ENCODE measurements at places on chromosomes 5 and 9.
A peak's percentile ranks its signal among the peaks of the same experiment; 100 is the strongest.

GRCh38 chr9:95952471-95952870 lies 77.0 kb downstream of the ERCC6L2 start:
- DNase-seq = no peak

DNA sequence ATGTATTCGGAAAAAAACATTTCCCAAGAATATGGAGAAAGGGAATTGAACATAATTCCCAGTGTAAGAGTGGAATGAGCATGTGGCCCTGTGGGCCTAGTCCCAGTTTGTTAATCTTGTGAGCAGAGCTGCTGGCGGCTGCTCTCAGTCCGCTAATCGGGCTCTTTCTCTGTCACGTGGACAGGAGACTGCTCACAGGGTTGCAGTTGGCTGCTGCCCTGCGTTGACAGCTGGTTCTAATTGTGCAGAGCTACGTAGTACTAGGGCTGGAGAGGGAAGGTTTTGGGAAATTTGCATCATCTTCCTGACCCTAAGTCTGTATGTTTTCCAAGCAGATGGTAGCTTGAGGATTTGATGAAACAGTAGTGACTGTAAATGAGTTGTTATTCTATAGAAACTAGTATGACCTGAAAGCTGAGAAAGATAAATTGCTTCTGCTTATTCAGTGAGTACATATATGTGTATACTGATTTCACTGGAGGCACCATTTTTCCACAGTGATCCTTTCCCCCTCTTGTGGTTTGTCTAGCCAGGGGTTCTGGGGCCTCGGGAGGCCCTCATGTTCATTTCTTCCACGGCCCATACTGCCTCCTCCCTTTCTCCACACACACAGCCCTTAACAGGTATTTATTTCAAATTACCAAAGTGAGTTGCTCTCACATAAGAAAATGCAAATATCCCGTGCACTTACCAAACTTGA lies 100.6 kb downstream of the ANGPTL2 start:
- DNase-seq = peak; percentile 55

DNA sequence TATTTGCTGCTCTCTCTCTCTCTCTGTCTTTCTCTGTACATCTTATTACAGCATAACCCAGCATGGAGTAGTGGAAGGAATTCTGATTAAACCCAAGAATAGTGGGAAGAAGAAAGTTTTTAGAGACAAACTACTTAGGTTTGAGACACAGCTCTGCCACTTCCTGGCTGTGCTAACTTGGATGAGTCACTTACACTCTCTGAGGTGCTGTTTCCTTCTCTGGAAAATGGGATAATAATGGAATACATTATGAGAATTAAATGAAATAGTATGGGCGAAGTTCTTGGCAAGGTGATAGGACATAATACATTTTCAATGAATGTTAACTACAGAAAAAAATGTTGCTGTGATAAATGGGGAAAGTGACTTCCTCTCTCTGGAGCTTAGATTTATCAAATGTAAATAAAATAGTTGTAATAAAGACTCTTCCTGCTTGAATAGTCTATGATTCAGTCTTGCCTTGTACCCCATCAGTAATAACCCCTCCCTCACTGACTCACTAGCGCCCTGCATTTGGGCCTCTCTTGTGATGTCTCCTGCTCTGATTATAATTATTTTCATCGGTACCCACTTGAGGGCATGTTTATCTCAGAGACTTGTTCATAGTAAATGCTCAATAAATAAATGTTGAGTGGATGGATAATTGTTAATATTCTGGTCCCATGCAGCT lies 27.6 kb downstream of the KIF4B start:
- DNase-seq = no peak

DNA sequence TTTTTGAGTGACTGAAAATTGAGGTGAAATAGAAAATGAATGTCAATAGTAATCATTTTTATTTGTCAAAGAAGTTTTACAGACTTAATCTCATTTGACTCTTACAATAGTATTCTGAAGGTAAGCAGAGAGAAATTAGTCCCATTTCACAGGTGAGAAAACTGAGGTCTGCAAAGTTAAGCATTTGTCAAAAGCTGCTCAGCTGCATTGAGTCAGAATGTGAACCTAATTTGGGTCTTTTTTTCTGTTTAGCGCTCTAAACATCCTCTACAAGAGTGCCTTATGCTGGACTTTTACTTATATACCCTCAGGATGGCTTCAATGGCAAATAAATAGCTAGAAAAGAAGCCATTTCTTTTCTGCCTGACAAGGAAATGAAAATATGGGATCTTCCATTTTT lies 135.7 kb downstream of the RASGRF2 start:
- no peak for DNase-seq

DNA sequence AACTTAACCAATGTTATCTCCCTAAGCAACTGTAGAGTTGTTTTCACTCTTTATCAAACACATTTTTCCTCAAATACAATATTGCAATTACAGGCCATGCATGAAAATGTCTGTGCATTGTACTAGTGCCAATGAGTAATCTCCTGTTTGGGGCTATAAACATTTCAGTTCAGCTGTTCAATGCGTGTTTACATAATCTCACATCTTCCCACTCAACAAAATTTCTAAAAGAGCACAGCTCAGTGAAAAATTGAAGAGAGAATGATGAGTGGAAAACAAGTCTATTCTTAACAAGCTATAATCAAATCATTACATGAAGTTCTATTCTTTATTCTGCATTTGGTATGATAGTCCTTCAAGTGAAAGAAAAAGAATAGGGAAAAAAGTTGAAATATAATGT lies 780.5 kb upstream of the CDH9 start:
- no peak for DNase-seq

DNA sequence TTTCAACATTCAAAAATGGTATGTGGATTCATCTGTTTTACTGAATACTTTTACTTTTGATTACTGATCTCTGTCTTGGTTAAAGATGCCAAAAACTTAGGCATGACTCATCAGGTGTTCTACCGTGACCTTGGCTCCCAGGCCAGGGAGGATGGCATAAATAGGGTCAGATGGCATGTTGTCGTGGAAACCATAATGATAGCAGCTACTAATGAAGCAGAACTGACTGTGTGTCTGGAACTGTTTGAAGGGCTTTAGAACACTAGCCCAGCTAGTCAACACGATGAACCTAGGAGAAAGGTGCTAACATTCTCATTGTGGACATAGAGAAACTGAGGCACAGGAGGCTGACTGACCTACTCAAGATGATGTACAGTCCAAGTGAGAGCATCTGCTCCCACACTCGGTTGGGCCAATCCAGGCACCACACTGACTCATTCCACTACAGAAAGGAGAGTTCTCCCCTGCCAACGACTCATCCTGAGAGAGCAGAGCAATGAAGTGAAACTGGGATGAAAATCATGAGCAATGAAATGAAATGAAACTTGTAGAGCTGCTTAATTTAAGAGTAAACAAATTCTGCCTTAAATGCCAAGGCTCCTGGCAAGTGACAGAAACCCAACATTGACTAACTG lies 116.0 kb downstream of the TENT4A start:
- no peak for DNase-seq

DNA sequence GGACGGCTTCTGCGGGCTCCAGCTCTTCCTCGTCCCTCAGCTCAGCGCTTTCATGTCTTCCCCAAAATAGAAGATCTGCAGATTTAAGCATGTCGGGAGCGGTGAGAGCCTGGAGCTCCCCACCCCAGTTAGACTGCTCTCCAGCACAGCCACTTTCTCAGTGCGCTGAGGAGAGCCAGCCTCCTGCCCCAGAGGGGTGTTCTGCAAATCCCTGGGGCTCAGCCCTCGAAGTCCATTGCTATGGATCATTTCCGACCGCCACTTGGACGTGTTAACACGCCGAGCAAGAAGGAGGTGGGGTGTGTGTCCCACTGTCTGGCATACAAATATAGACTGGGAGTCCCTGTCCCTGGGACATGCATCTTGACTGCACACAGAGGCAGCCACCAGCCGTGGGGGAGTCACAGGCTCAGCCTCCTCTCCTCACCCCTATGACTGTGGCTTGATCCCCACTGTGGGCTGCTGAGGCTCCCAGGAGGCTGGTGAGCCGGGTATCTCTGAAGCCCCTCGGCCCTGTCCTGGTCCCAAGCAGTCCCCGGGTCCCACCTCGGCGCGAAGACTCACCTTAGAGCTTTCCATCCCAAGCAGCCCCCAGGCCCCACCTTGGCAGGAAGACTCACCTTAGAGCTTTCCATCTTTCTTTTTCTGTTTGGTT lies 30.0 kb upstream of the RNF130 start:
- no peak for DNase-seq

GRCh38 chr9:127088724-127089615 lies 33.5 kb downstream of the ANGPTL2 start:
- DNase-seq = no peak

DNA sequence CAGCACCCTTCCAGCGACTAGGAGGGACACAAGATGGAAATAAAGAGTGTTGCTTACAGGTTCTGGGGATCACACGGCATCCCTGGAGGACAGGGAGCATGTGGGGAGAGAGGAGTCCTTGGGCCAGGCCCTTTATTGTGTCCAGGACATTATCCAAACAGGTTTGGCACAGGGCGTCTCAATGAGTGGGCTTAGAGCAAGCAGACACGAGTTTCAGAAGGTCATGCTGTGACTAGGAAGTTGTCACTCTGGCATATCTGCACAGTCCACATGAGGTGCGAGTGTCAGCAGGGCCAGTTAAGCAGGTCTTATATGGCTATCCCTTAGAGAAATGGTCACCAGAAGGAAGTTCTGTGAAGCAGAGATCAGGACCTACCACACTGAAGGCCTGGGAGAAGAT lies 174.5 kb upstream of the OTULINL start:
- no peak for DNase-seq

DNA sequence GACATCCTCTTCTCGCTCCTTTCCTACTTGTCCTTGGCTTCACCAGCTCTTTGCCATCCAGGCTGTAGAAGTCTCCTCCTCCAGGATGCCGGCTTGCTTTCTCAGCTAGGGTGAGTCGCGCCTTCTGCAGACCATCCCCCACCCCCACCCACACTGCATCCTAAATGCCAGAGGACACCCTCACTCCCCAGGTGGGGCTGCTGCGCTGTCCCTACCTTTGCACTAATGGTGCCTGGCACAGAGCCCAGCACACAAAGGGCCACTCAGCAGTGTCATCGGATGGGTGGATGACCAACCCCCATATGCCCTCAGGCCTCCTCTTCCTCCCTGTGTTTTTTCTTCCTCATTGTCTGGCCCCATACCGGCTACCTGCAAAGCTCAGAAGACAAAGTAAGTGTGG lies 14.8 kb downstream of the IL9 start:
- DNase-seq = no peak

DNA sequence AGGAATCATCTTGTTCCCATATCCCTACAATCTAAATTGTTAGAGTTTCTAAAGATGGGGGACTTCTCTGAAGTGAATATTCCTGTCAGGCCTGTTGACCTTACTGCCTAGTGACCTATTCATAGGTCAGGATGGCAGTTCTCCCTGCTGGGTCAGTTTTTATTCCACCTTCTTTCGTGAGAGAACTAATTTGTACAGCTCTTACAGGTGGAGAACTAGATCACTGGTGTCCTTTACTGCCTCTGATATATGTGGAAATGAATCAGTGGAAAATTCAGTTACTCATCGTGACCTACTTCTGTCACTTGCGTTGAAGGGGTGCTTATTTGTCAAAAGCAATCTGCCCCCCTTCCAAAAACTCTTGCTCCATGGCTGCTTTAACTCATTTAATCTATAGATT lies 164.9 kb downstream of the CD180 start:
- no peak for DNase-seq

GRCh38 chr5:43219120-43219519 lies 27.1 kb downstream of the NIM1K start:
- DNase-seq = no peak

- DNase-seq = no peak
Measured at GRCh38 chr9:16627967-16628366, 242.5 kb downstream of the BNC2 start.

DNA sequence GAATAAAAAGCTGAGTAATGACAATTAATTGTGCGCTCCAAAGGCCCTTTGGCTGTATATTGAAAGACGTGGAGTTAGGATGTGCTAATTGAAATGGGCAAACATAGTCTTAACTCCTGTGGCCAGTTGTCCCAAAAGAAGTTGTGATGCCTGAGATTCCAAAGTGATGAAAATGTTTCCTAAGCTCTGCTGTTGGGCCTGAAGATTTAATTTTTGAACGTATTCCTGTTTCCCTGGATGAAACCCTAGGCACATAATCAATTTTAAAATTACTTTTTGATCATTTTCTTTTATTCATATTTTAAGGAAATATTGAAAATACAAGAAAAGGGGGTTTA lies 87.9 kb downstream of the PRDM6 start:
- DNase-seq = no peak

DNA sequence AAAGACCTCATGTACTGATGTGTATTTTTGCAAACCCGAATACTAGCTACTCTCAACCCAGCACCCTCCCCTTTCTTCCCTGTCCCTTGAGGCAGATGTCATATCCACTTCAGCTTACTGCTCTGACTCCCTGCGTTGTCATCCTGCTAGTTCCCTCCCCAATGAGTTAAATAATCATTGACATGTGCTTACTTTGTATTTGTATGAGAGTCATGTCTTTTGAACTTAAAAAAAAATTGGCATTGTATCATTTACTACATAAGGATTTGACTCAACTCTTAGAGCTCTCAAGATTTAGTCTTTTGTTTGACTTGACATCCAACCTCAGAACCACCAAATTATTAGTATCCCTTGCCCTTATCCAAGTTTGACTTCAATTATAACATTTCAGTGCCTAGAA lies 219.7 kb upstream of the TUT7 start:
- DNase-seq = no peak

GRCh38 chr5:139638090-139638735 lies 9.9 kb upstream of the CXXC5 start:
- peak; percentile 42 for DNase-seq

GRCh38 chr9:2116073-2116472 lies 100.9 kb downstream of the SMARCA2 start:
- no peak for DNase-seq

DNA sequence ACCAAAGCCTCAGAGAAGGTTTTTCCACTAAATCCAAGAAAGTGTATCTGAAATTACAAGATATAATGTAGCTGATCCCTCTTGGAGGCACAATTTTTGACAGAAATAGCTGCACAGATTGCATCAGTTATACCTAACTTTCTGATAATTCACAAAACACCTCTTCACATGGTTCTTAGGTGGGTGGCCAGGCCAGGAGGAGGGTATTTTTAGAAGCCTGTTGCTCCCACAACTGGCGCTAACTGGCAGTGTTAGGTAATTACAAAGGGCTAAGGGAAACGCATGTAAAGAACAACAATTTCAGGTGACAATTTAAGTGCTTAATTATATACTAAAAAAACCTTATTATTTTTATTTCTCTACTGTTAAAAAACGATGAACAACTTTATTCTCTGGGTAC lies 247.9 kb downstream of the BNC2 start:
- no peak for DNase-seq

DNA sequence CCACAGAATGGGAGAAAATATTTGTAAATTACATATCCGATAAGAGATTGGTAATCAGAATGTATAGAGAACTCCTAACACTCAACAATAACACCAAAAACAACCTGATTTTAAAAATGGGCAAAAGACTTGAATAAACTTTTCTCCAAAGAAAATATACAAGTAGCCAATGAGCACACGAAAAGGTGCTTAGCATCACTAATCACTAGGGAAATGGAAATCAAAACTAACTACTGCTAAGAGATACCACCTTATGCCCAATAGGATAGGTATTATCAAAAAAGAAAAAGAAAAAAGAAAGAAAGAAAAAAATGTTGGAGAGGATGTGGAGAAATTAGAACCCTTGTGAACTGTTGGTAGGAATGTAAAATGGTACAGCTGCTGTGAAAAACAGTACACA lies 212.1 kb downstream of the TLR4 start:
- no peak for DNase-seq
